CD8-positive, alpha-beta T cell (primary cell): ENCODE measurements at places on chromosomes 11 and 22.

GRCh38 chr11:14635546-14635945, 8.1 kb upstream of the PDE3B start:
- DNase-seq, result no peak

GRCh38 chr22:30541961-30542810, 4.4 kb downstream of the SEC14L6 start:
- no peak for DNase-seq

DNA sequence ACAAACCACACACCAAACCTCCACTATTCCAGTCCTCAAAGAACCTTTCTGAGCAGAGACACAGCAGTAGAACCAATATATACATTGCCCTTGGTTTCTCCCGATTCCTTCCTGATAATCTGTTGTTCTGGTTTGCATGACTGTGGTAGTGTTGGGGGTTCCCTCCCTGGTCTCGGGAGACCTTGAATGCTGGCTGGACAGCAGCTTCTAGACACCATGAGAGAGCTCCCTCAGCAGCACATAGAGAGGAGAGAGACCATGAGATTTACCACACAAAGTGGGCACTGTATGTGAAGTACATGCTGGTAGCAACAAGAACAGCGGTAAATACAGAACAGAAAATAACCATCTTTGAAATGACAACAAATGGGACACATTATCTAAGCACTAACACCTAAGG, 2.6 kb downstream of the C11orf91 start:
- no peak for DNase-seq

DNA sequence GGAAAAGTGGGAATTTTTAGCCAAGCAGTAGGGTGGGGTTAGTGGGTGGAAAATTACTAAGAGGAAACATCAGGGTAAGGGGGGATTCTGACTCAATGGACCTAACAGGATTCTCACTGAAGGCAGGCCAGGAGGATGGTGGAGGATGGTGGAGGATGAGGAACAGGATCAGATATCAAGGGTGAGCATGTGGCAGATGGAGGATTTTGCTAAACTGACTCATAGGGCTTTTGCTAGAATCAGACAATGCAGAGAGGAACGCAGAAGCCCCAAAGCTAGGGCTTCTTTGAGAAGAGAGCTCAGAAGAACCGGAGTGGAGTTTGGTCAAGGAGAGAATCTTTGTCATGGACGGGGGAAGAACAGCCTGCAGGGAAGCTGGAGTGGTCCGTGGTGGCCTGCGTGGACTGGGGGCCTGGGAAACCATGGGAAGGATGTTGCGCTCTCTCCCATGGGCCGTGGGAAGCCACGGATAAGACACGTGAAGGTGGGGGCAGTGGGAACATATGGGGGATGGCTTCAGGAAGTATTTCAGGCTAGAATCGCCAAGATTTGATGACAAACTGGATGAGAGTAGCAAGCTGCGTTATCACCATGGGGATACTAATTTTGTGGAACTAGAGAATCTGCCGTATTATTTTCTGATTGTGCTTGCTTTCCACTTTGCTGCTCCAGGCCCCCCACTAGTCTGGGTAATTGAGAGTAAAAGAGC, 165.2 kb downstream of the LDLRAD3 start:
- no peak for DNase-seq

GRCh38 chr11:15379483-15379882, 264.8 kb downstream of the INSC start:
- DNase-seq, result no peak

DNA sequence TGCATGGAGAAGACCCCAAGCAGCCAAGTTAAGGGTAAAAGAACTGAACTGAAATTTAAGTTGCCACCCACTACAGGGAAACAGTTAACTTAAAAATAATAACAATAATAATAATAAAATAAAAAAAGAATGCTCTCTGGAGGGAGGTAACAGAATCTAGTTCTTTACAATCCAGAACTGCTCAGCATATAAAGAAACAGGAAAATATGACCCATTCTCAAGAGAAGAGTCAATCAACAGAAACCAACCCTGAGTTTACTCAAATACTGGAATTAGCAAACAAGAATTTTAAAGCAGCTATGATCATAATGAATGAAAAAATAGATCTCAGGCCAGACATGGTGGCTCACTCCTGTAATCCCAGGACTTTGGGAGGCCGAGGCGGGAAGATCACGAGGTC, 53.8 kb downstream of the DENND5A start:
- no peak for DNase-seq
